ENCODE measurements at places on chromosomes 2 and 18. TPM values are rescaled to one million over a fixed set of nuclear protein-coding genes. Genes with fewer than 3 reads are reported as not detected.
A peak's percentile ranks its signal among the peaks of the same experiment; 100 is the strongest.

- H3K4me1 ChIP-seq = no peaks in the 10 kb centered on the region
- DNase-seq = no peak
- H3K27me3 ChIP-seq = no peaks in the 10 kb centered on the region
- no peak overlapping the region for H3K27ac ChIP-seq
- no peak overlapping the region for H3K4me3 ChIP-seq
These were observed 147.8 kb downstream of the UBE2E3 start for GRCh38 chr2:181128199-181128598.

The EFR3B gene
- total RNA-seq = 0.23 TPM

- no peak overlapping the region for H3K4me3 ChIP-seq
- no peak overlapping the region for H3K27ac ChIP-seq
- no peaks in the 10 kb centered on the region for H3K36me3 ChIP-seq
- no peak for DNase-seq
- H3K4me1 ChIP-seq = no peaks in the 10 kb centered on the region
These were observed 39.5 kb upstream of the SLC14A1 start for GRCh38 chr18:45684341-45685115.

GRCh38 chr2:215898363-215898762, 115.0 kb downstream of the MREG start:
- DNase-seq = no peak
- H3K27me3 ChIP-seq = no peaks in the 10 kb centered on the region
- H3K4me1 ChIP-seq = no peaks in the 10 kb centered on the region
- no peak overlapping the region for H3K27ac ChIP-seq
- no peak overlapping the region for H3K4me3 ChIP-seq

The GPR39 gene
- 8.1 TPM for total RNA-seq

GRCh38 chr2:172735582-172736423, at the start of gene RAPGEF4:
TSS of gene RAPGEF4 (plus strand) at chr2:172735845. CDS start at chr2:172735984, 139 bp downstream.
- H3K27ac ChIP-seq = no peak within 1 kb of the TSS
- no peaks in the 10 kb centered on the region for H3K4me1 ChIP-seq
- H3K27me3 ChIP-seq = no peaks in the 10 kb centered on the region
- H3K4me3 ChIP-seq = peak within 1 kb of the TSS; percentile 21
- H3K36me3 ChIP-seq = no peaks in the 10 kb centered on the region
- no peak for DNase-seq

The KLHL41 gene
- total RNA-seq = 0.46 TPM

DNA sequence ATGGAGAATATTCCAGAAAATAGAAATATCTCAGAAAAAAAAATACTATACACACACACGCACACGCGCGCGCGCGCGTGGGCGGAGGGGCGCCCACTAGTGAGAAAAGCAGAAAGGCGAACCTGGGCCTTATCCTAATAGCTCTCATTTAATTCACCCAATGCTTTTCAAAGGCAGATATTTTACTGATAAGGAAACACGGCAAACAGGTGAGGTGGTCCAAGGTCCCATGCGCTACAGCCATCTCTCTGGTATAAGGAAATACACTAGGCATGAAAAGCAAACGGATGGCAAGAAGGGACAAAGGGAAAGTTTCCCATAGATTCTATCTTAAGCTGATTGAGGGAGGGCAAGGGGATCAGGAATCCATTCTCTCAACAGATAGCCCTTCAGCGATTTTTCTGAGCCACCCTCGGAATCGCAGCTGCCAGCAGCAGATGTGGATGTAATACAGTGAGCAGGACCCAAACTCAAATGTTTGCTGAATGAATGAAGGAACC, 136.7 kb downstream of the TMEM247 start:
- no peak for DNase-seq
- peak overlapping the region; percentile 93 for H3K27ac ChIP-seq
- peaks cover 12% of the 10 kb centered on the region for H3K36me3 ChIP-seq
- peak overlapping the region; percentile 85 for H3K4me3 ChIP-seq
- H3K4me1 ChIP-seq = peaks cover 11% of the 10 kb centered on the region
- no peaks in the 10 kb centered on the region for H3K27me3 ChIP-seq

DNA sequence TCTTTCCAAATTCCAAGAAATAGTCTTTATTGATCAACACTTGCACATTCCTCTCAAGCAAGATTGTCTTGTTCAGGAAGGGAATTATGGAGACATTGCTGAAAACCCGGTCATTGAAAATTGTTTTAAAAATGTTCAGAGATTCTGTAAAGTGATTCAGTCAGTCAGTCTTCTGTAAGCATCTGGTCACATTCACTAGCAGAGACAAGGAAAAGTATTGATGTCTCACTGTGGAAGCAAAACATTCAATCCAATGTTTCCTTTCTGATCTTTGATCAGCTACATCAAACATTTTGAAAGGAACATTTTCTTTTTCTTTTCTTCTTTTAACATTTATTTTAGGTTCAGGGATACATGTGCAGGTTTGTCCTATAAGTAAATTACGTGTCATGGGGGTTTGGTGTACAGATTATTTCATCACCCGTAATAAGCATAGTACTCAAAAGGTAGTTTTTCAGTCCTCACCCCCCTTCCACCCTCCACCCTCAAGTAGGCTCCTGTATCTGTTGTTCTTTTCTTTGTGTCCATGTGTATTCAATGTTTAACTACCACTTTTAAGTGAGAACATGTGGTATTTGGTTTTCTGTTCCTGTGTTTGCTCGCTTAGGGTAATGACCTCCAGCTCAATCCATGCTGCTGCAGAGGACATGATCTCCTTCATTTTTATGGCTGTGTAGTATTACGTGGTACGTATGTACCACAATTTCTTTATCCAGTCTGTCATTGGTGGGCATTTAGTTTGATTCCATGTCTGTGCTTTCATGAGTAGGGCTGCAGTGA, 61.2 kb downstream of the CTNNA2 start:
- no peak overlapping the region for H3K27ac ChIP-seq
- H3K36me3 ChIP-seq = no peaks in the 10 kb centered on the region
- H3K4me1 ChIP-seq = no peaks in the 10 kb centered on the region

The LYPD6B gene
- total RNA-seq = 3.0 TPM

The ERMN gene
- total RNA-seq = not detected

DNA sequence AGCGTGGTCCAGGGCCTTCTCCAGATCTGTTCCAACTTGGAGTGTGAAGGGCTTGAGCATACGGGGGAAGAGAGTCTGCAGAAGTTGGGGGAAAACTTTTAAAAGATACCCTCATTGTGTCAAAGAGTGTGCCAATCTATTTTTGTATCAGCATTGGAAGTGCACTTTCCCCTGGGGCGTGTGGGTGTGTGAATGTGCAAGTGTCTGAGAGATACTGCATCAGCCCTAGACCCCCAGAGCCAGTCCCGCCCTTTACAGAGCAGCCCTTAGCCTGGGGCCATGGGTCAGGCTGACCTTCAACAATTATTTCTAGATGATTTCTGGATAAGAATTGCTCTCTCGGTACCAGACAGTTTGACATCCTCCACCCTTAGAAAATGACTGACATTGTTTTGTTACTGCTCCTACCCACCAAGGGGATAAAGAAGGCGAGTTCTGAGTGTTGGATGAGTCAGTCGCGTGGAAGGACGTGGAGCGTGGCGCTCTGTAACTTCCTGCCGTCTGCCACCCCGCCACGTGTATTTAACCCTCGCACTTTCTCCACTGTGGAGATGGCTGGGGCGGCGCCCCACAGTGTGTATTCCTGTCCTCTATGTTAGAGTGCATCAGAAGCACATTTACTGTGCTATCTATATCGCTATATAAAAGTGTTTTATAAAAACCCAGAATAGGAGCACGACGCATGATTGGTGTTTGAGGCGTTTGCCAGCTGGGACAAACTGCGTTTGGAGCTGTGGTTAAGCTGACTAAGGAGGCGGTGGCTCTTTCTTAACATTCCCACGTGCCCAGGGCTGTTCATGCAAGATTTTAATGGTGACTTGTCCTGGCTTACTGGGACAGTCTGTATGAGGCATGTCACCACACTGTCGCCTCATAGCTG, 122.6 kb downstream of the CABLES1 start:
- peaks cover 16% of the 10 kb centered on the region for H3K4me1 ChIP-seq
- H3K36me3 ChIP-seq = no peaks in the 10 kb centered on the region
- H3K27me3 ChIP-seq = no peaks in the 10 kb centered on the region
- no peak overlapping the region for H3K4me3 ChIP-seq

DNA sequence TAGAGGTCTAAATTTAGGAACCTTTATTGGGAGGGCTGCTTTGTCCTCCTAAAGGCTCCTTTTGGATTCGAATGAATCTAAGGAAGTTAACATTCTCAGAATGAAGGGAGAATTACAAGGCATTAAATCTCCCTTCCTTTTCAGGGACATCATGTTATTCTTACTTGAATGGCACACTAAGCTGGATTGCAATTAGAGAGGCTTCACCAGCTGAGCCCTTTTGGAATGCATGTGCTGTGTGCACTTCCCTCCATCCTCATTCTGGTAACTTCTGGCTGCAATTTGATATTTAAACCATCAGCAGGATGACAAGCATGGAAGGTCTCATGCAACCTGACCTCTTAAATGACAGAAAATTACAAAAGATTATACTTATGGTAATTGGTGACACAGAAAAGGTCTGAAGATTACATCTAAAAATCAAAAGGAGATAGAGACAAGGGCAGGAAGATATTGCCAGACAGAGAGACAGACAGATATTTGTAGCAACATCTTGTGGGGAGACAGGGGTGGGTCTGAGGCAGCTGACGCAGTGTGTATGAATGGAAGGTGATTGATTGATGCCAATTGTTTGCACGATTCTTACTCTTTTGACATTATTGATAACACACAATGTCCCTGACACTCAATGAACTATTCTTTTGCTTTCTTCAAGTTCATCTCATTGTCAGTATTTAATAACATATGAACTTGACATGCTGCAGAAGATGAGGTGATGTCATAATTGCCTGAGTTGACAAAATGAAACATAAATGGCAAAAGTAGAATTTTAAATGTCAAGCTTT, 570.8 kb upstream of the GYPC start:
- no peak overlapping the region for H3K27ac ChIP-seq
- no peak overlapping the region for H3K4me3 ChIP-seq
- H3K27me3 ChIP-seq = no peaks in the 10 kb centered on the region
- no peak for DNase-seq
- H3K36me3 ChIP-seq = no peaks in the 10 kb centered on the region
